Fibroblast of skin of left biceps (primary cell): ENCODE measurements at places on chromosomes 6 and 20.

DNA sequence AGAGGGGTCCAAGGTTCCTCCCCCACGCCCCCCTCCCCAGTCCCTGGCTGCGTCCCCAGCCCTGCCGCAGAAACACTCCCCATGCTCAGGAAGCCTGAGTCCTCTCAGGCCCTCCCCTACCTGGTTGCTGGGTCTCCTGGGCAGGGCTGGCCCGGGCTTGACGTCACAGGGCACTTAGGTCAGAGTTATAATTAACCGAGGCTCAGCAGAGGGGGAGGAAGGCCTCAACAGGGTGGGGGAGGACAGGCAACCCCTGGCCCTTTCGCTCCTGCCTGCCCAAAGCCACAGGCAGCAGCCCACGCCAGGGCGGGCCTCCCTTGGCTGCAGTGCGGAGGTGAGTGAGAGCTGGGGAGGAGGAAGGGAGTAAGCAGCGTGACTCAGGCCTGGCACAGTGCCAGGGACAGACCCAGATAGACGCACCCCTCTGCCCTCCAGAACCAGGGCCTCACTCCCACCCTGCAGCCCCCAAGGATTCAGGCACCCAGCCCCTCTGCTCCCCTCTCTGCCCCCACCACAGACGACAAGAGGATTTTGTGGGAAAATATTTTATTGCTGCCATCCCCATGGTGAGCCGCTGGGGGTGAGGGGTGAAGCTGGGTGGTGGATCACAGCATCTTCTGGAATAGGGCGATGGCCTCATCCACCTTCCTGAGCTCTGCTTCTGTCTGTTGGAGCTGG lies at the start of gene VWA7:
Gene VWA7 (minus strand): TSS at position 340 of the 678 bp plus-strand sequence. CDS start 549 bp downstream, outside the sequence.
- no peak for DNase-seq

DNA sequence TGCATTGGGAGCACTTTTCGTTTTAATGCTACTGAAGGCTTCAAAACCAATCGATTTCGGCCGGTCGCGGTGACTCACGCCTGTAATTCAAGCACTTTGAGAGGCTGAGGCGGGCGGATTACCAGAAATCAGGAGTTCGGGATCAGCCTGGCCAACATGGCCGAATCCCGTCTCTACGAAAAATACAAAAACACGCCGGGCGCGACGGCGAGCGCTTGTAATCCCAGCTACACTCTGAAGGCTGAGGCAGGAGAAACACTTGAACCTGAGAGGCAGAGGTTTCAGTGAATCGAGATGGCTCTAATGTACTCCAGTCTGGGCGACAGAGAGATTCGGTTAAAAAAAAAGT lies 58.4 kb downstream of the TRIM38 start:
- no peak for DNase-seq

- DNase-seq, result no peak
Observed at GRCh38 chr6:156167016-156167624, 610.1 kb upstream of the ARID1B start.

DNA sequence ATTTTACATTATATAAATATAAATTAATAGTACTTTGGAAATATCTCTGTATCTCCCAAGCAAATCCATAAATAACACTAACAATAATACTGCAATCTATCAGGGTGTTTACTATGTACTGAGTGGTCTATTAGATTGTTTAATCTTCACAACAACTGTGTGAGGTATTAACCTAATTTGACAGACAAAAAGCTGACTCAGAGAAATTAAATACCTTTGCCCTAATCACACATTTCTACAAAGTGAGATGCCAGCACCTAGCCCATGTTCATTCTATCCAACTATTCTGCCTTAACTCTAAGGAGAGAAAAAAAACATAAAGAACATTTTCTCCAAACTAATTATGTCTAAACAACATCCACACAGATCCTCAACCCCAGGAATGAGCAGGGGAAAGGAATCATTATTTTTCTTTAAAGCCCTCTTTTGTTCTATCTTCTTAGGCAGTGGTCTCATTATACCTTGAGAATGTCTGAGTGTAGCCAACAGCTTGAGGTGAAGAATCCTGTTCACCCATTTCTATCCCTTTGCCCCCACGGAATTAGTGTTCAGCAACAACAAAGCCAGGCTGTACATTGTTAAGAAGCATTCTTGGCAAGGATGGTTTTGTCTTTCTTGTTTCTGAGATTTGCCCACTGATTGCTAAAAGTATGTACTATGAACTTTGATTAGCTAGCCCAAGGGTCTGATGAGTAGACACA lies 42.7 kb downstream of the PRL start:
- DNase-seq, result no peak

- DNase-seq, result no peak
Observed at GRCh38 chr20:9322661-9323060, 191.7 kb upstream of the LAMP5 start.

GRCh38 chr6:378090-378957 lies 13.2 kb upstream of the IRF4 start:
- DNase-seq, result no peak

- no peak for DNase-seq
Observed at GRCh38 chr20:56829788-56830385, 200.8 kb downstream of the TFAP2C start.

DNA sequence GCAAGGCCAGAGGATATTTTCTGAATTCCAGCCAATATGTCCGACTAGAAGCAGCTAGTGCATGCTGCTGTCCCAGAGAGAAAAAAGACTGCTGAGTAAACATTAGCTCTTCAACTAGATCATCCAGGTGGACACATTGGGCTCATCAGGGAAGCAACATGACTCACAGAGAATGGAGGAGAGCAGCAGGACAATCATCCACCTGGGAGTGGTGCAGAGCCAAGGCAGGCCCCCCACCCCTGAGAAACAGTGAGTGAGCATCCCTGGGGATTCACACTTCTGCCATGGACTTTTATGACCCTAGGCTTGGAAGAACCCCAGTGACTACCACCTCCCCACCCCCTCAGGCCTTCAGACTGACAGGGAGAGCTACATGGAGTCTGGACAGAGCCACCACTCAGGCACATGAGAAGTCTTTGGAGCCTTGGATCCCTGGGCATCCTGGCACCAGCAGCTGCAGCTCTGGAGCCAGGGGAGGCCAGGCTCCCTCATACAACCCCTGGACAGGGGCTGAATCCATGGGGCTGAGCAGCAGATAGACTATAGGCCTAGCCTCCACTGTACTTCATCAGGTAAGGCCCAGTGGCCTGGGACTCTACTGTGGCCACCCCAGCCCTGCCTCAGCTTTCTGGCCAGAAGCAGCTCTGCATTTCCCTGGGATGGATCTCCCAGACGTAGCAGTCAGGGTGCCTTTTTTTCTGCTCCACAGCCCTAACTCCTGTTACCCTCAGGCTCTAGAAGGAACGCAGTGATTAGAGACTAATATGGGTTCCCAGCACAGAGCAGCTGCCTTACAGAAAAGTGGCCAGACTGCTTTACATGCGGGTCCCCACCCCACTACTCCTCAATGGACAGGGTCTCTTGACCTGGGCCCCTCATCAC lies 82.9 kb upstream of the RNF217 start:
- DNase-seq, result no peak

DNA sequence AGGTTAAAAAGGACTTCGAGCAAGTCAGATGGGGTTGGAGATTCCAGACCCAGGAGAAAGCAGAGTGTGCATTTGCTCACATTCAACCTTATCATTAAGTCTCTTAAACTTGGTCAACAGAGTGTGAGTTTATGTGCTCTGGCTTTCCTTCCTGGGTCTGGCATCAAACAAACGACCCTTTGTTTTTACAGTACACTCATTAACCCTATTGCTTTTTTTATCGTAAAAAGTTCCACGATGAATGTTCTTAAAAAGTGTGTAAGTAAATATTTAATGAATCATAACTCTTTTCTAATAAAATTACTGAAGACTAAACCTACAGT lies 2.5 kb downstream of the FYN start:
- DNase-seq, result no peak

DNA sequence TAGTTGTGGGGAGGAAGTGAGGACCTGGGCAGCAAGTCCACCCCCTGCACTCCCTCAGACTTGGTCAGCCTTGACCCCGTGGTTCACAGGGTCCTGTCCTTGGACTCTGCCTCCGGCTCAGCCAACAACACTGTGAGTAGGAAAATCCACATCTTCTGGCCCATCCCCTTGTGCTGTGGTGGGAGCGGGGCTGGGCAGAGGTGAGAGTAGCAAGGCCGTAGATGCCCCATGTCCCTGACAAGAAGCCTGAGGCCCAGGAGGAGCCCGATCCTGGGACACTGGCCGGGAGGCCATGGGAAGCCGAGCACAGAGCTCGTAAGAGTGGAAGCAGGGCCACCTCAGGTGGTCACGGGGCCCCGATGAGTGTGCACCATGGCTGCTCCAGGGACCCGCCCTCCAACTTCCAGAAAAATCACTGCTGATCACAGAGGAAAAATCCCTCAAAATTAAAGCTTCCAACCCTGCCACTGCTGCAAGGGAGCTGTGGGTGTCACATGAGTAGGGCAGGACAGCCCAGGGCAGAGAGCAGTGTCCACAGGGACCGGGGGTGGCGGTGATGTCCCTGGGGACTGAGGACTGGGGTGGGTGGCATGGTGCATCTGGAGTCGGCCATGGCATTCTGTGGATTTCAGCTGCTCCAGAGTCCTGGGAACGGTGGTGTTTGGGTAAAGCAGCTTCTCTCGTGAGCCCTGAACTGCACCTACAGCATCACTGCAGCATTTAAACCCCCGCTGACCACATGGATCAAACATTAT lies 189.4 kb downstream of the DLL1 start:
- no peak for DNase-seq
